Fibroblast of skin of back (primary cell): ENCODE measurements at places on chromosomes 7 and 10.

GRCh38 chr10:69575164-69575722 lies 2.0 kb upstream of the NEUROG3 start:
- no peak for DNase-seq

- peak; percentile 6 for DNase-seq
These were observed 505 bp upstream of the FAM204A start for GRCh38 chr10:118342638-118343020.

DNA sequence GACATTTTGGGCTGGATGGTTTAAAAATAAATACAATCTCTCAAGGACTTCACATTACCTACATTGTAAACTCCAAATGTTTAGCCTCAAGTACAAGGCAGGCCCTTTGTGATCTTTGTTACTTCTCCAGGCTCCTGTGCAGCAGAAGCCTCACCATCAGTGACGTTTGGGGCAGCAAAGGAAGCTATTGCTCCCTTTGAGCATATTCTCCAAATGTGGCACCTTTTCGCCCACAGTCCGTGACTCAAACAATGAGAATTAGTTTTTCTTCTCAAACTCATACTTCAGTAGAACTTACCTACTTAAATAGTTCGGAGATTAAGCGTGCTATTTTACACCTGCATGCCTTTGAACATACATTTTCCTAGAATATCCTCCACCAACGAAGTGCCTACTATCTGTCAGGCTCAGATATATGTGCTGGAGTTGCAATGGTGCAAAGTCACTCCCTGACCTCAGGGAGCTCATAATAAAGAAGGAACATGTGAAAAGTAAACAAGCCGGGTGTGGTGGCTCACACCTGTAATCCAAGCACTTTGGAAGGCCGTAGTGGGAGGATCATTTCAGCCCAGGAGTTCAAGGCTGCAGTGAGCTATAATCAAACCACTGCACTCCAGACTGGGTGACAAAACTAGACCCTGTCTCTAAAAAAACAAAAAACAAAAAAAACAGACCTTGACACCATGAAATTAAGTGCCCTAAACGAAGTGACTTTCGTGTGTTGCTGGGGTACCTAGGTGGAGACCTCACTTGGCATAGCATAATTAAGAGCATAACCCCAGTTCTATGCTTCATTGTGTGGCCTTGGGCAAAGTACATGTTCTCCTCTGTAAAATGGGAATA lies 1.2 kb upstream of the ABCF2 start:
- DNase-seq: no peak

GRCh38 chr7:73822319-73823173 lies 8.2 kb upstream of the CLDN4 start:
- DNase-seq: peak; percentile 99

- DNase-seq: no peak
These were observed 118.2 kb downstream of the CUX1 start for GRCh38 chr7:101935521-101936141.

DNA sequence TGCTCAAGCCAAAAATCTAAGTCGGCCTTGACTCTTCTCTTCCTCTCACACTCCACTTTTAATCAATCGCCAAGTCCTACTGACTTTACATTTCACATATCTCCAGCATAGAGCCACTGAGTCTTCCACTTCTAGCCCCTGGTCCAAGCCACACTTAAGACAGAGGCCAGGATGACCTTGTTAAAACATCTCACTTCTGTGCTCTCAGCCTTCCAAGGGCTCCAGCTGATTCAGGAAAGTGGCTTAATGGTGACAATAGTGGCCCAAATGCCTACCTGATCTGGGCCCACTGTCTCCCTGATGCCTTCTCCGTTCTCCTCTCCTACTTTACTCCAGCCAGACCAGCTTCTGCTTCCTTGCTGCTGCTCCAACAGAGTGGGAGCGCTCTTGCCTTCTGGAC lies 4.4 kb downstream of the TBATA start:
- DNase-seq: no peak

DNA sequence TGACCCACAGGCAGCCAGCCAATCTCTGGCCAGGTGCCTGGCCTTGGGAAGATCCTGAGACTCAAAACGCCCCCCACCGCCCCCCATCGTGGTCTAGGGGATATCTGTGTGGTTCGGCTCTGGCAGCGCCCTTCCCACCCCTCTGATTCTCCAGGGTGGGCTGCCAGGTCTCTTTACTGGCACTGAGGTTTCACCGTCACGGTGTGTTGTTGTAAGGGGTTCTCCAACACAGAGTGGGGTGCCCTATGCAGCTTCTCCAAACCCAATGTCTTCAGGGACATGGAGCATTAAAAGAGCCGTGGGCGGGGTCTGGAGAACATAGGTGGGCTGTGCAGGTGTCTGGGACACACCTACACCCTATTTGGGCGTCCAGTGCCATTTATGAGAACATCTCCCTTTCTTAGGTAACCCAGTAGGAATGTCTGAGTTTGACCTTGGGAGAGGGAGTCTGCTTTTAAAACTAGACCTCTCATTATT lies 1.5 kb downstream of the MAFK start:
- no peak for DNase-seq

DNA sequence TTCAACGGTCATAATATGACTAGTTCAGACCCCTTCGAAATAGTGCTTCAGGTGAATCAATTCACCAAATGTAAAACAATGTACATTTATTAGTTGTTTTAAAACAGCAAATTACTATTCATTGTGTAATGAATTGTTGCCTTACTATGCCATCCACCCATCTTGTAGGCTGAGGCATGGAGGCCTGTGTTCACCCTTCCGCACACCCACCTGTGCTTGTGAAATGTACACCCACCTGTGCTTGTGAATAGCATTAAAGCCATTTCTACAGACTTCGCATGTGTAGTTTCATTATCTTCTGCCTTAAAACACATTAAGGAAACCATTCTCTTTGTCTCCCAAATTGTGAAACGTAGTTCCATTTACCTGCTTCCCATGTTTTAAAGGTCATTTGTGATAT lies 16.8 kb downstream of the CLRN3 start:
- DNase-seq: no peak

DNA sequence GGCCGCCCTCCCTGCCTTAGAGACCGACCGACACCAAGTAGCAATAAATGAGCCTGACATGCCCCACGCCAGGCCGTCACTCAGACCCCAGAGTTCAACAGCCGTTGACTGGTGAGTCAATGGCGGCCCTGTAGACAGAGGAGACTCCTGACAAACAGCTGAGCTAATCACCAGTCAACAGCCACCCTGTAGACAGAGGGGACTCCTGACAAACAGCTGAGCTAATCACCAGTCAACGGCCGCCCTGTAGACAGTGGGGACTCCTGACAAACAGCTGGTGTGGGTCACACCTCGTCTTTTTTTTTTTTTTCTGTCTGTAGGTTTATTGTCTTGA lies 16.9 kb upstream of the KNDC1 start:
- no peak for DNase-seq

- DNase-seq: no peak
These were observed 27.5 kb downstream of the SH2B2 start for GRCh38 chr7:102313997-102314780.

- DNase-seq: no peak
These were observed 86.5 kb downstream of the HIPK2 start for GRCh38 chr7:139691253-139691781.

DNA sequence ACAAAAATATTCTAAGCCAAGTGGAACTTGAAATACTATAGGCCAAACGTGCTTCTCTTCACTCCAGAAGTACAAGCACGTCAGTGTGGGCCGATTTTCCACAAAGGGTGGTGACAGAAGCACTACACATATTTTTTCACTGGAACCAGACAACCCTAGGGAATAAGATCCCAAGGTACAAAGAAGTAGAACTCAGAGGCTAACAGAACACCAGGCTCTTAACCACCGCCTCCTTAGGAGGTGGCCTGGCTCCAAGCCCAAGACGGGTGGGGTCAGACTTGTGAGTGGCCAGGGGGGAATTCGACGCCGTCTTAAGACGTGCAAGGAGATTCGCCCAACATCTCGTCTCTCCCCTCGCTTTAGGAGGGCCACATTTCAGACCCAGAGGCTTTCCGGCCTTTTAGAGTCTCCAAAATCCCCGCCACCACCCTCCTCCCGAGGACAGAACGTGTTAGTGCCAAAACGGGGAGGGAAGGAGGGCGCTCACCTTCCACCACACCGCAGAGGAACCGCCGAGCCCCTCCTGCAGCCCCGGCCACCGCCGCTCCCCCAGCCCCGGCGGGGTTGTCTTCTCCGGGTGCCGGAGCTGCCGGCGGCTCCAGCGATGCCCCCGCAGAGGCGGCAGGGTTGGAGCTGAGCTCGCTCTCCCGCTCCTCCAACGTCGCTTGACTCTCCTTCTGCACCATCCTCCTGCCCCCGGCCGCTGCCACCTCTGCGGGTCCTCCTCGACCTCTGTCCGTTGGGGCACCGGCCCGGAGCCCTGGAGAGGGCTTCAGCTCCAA lies 716 bp downstream of the OGA start:
- peak; percentile 95 for DNase-seq

DNA sequence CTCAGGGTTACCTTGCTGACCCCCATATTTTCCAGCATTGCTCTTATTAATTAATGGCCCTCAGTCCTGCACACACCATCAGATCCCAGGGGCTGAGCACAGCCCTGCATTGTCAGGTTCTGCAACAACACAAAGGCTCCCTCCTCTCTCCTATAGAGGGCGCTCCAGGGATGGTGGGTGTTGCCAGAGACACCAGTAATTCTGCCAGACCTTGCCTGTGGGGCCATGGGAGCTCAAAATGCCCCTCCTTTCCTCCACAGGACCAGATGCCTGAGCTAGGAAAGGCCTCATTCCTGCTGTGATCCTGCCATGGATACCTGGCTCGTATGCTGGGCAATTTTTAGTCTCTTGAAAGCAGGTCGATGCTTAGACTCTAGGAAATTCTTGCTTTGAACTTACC lies 42.8 kb upstream of the PRSS58 start:
- no peak for DNase-seq

- DNase-seq: no peak
These were observed 459.3 kb upstream of the NRP1 start for GRCh38 chr10:33793793-33794192.

- DNase-seq: no peak
These were observed 4.4 kb downstream of the MYL7 start for GRCh38 chr7:44136731-44137130.

DNA sequence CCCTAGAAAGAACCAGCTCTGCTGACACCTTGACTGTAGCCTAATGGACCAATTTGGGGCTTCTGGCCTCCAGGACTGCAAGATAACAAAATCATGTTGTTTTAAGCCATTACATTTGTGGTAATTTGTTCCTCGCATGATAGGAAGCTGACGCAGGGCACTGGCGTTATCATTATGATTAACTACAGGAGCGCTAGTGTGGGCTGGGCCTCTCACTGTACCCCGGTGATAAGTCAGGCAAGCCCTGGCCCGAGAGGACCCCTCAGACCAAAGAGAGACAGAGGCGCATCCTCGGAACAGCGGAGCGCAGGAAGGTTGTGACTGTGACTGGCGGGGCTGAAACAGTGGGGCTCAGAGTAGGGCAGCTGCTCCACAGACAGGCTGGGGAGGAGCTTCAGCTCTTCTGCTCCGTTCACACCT lies 150.3 kb upstream of the CHST15 start:
- DNase-seq: no peak

GRCh38 chr10:68106656-68107055 lies 2.6 kb upstream of the MYPN start:
- peak; percentile 97 for DNase-seq

GRCh38 chr10:34213805-34214197 lies 601.3 kb downstream of the PARD3 start:
- no peak for DNase-seq

DNA sequence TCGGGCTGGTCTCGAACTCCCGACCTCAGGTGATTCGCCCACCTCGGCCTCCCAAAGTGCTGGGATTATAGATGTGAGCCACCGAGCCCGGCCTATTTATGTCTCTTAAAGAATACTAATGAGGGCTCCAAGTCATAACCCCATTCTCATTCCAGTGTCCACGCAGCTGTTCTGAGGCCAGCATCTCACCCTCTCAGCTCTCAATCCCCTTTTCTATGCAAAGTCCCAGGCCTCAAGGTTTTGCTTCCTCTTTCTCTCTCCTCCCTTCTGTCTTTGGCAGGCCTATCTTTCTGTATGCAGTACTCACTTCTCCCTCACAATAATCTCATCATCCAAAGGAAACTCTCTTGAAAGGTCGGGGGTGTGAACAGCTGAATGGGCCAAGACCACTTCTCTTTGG lies 28.0 kb upstream of the VSIR start:
- no peak for DNase-seq

GRCh38 chr10:72331575-72332422 lies 22.9 kb downstream of the DNAJB12 start:
- peak; percentile 77 for DNase-seq

DNA sequence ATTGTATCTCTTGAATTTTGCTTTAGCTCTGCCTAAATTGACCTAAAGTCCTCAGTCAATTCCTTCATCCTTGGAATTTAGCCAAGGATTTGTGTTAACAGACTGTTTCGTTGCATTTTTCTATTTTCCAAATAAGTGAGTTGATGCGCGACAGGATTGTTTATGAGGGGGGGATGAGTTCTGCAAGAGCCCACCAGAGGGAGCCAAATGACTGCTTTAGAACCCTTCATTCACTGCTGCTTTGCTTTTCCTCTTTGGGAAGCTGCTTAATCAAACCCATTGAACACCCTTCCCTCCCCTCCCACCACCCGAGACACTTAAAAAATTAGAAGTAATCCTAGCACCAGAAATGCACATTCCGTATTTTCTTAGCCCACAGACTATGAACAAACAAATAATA lies 33.7 kb upstream of the PTF1A start:
- DNase-seq: peak; percentile 50

- DNase-seq: no peak
These were observed 334.0 kb downstream of the SORCS1 start for GRCh38 chr10:106830471-106830870.

DNA sequence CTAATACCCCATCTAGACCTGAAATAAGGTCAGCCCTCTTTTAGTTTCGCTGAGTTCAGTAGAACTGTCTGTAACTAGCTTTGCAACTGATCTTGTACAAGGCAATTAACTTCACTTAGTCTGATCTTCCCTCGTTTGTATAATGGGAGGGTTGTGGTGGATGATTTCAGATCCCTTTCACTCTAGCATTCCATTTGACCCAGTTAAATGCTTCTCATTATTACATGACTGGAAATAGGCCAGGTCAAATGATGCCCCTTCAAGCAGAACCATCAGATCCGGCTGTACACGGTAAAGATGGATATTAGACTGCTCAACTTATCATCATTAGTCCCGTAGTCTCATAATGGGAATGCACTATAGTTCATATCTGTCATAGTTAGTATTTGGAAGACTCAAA lies 1009.0 kb downstream of the LRMDA start:
- no peak for DNase-seq

DNA sequence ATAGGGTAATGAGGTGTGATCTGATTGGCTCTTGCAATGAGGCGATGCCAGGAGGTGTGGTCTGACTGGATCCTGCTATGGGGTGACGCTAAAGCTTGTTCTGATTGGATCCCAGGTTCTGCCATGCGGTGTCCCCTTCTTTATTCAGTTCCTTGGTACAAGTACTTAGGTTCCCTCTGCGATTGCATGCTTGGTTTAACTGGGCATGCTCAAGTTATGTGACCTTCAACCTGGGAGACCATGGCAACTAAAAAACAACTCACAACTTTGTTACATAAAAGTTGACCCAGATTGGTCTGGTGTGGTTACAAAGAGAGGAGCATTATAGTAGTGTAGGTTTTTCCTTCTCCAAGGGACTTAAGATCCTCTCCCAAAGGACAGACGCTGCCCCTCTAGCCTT lies 49.5 kb upstream of the DNAJC1 start:
- DNase-seq: no peak
